ENCODE measurements at places on chromosomes 11 and 22.

GRCh38 chr11:119995730-119996491 lies 142.0 kb downstream of the TRIM29 start:
- DNase-seq = no peak

- no peak for DNase-seq
Measured at GRCh38 chr11:11486002-11486401, 133.0 kb upstream of the CSNK2A3 start.

GRCh38 chr22:41092847-41093411 lies 537 bp downstream of the EP300 start:
- DNase-seq = no peak

GRCh38 chr11:123230346-123230745 lies 35.3 kb upstream of the CLMP start:
- DNase-seq = no peak

DNA sequence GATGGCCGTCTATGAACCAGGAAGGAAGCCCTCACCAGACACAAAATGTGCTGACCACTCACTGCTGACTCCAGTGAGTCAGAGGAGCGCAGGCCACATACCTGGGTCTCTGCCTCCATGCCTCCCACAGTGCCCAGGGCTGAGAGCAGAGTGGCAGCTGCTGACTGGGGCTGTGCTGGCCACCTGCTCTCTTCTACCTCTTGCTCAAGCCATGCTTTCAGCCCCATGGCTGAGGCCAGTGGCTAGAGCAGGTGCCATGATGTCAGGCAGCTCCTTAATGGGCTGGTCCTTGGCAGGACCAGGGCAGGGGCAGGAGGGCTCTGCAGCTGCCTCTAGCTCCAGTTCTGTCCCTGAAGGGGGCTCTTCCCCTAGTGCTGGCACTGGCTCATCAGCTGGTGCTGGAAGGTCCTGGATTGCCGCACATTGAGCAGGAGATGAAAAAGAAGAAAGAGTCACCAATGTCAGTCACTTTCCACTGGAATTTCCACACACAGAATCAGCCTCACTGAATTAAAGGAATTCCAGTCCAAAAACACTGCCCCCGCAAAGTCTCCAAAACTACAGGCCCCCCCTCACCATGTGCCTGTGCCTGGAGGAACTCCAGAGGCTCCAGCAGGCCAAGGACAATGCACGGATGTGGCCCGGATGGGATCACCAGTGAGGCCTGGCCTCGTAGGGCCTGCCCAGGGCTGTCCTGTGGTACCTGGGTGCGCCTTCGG lies 86.4 kb downstream of the GGTLC2 start:
- no peak for DNase-seq

GRCh38 chr11:20368438-20368837 lies 4.9 kb downstream of the HTATIP2 start:
- no peak for DNase-seq

- no peak for DNase-seq
Measured at GRCh38 chr22:43053176-43053575, 36.0 kb downstream of the TTLL1 start.

All from CD4-positive, alpha-beta memory T cell (primary cell).